ENCODE measurements at places on chromosomes 3 and 15. TPM values are rescaled to one million over a fixed set of nuclear protein-coding genes. Genes with fewer than 3 reads are reported as not detected.

Gene PRTG
- total RNA-seq = 10.6 TPM

Gene ARHGAP11A
- 76.2 TPM for total RNA-seq

Gene GOLGA6C
- total RNA-seq = not detected

Gene CX3CR1
- total RNA-seq = not detected

Gene GABRG3
- total RNA-seq = 0.29 TPM

Gene PRR20G
- 0.80 TPM for total RNA-seq

Gene FBLN2
- total RNA-seq = 2.1 TPM

Gene TRPM1
- not detected for total RNA-seq

Gene FNDC3B
- total RNA-seq = 36.6 TPM

Gene CCR2
- not detected for total RNA-seq

Gene PAK6
- 0.65 TPM for total RNA-seq

Gene LCMT2
- 7.5 TPM for total RNA-seq

Gene CRABP1
- 1.3 TPM for total RNA-seq

Gene TMEM45A
- 2.6 TPM for total RNA-seq

Gene CPNE4
- 6.3 TPM for total RNA-seq

Gene SLITRK3
- not detected for total RNA-seq

Gene P4HTM
- 14.5 TPM for total RNA-seq

Gene FBXO40
- not detected for total RNA-seq

Gene SLC6A1
- total RNA-seq = not detected

Gene GUCA1C
- not detected for total RNA-seq

Gene AGBL1
- total RNA-seq = not detected

Gene CLRN1
- not detected for total RNA-seq

Gene UPK1B
- 12.9 TPM for total RNA-seq

Gene CHRM5
- total RNA-seq = 0.06 TPM

Gene TMEM207
- not detected for total RNA-seq

Gene BHLHE40
- total RNA-seq = 72.0 TPM

Gene SGO1
- 16.3 TPM for total RNA-seq

Gene ATG3
- total RNA-seq = 44.9 TPM

Gene LMOD3
- not detected for total RNA-seq

Gene TM4SF18
- 31.8 TPM for total RNA-seq

Gene SI
- total RNA-seq = not detected

Gene NISCH
- 14.1 TPM for total RNA-seq

Gene MYLK
- total RNA-seq = 10.5 TPM

Gene QARS1
- total RNA-seq = 152 TPM

Gene SEMA7A
- 1.5 TPM for total RNA-seq

Gene PML
- 15.7 TPM for total RNA-seq

Gene KLF15
- total RNA-seq = 0.49 TPM

Gene PSTPIP1
- not detected for total RNA-seq

Gene MASP1
- total RNA-seq = not detected
